ENCODE measurements at places on chromosomes 7 and 10. TPM values are rescaled to one million over a fixed set of nuclear protein-coding genes. Genes with fewer than 3 reads are reported as not detected.

GRCh38 chr7:88866265-88866863 is 70.8 kb upstream of the TEX47 start:
- H3K27me3 ChIP-seq, result peaks cover 4% of the 10 kb centered on the region
- no peak for DNase-seq
- no peaks in the 10 kb centered on the region for H3K4me1 ChIP-seq
- no peak overlapping the region for H3K27ac ChIP-seq
- no peak overlapping the region for H3K4me3 ChIP-seq

The CCDC7 gene
- 8.9 TPM for total RNA-seq

- H3K27ac ChIP-seq, result no peak overlapping the region
- H3K4me1 ChIP-seq, result peaks cover 11% of the 10 kb centered on the region
- no peak overlapping the region for H3K4me3 ChIP-seq
- H3K36me3 ChIP-seq, result no peaks in the 10 kb centered on the region
- H3K27me3 ChIP-seq, result no peaks in the 10 kb centered on the region
Measured at GRCh38 chr10:69467928-69468750, 16.9 kb downstream of the TSPAN15 start.

- no peak for DNase-seq
- H3K27ac ChIP-seq, result no peak overlapping the region
- H3K27me3 ChIP-seq, result peaks cover 25% of the 10 kb centered on the region
- no peaks in the 10 kb centered on the region for H3K4me1 ChIP-seq
Measured at GRCh38 chr7:114759347-114760062, 162.4 kb upstream of the MDFIC start.

The INSYN2A gene
- not detected for total RNA-seq

- peaks cover 17% of the 10 kb centered on the region for H3K4me1 ChIP-seq
- H3K27ac ChIP-seq, result no peak overlapping the region
- H3K36me3 ChIP-seq, result peaks cover 4% of the 10 kb centered on the region
- no peak for DNase-seq
Measured at GRCh38 chr7:11170175-11170574, 196.5 kb downstream of the PHF14 start.

GRCh38 chr7:100053215-100053614 is 3.6 kb downstream of the ZSCAN21 start:
- peak; percentile 56 for DNase-seq
- H3K27me3 ChIP-seq, result no peaks in the 10 kb centered on the region
- H3K4me1 ChIP-seq, result peaks cover 16% of the 10 kb centered on the region
- peaks cover 6% of the 10 kb centered on the region for H3K36me3 ChIP-seq
- H3K27ac ChIP-seq, result no peak overlapping the region
- H3K4me3 ChIP-seq, result no peak overlapping the region

GRCh38 chr10:119209035-119209735 is 1.8 kb downstream of the GRK5 start:
- peaks cover 5% of the 10 kb centered on the region for H3K36me3 ChIP-seq
- H3K4me3 ChIP-seq, result peak overlapping the region; percentile 85
- no peaks in the 10 kb centered on the region for H3K27me3 ChIP-seq

- H3K27ac ChIP-seq, result no peak overlapping the region
- DNase-seq, result no peak
- peaks cover 2% of the 10 kb centered on the region for H3K27me3 ChIP-seq
- no peak overlapping the region for H3K4me3 ChIP-seq
Measured at GRCh38 chr7:115356139-115356746, 434.3 kb downstream of the MDFIC start.

DNA sequence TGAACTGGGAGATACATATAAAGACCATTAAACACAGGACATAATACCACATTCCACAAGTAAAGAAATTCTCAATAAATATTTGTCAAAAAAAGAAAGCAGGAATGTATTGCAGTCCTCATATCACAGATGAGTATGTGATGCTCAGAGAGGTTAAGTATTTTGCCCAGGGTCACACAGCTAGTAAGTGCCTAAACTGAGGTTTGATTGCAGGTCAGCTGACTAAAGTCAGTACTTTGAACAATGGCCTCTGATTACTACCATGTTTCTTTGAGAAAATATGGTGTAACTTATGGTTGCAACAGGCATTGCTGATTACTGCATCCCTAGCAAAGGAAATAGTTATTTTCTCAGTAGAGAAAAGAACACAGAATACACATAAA is 267.1 kb downstream of the ELMO1 start:
- H3K4me1 ChIP-seq, result peaks cover 7% of the 10 kb centered on the region
- H3K27ac ChIP-seq, result no peak overlapping the region
- no peak for DNase-seq
- no peak overlapping the region for H3K4me3 ChIP-seq
- H3K27me3 ChIP-seq, result no peaks in the 10 kb centered on the region
- peaks cover 26% of the 10 kb centered on the region for H3K36me3 ChIP-seq

The SPDYE1 gene
- not detected for total RNA-seq

The C10orf62 gene
- total RNA-seq, result not detected

DNA sequence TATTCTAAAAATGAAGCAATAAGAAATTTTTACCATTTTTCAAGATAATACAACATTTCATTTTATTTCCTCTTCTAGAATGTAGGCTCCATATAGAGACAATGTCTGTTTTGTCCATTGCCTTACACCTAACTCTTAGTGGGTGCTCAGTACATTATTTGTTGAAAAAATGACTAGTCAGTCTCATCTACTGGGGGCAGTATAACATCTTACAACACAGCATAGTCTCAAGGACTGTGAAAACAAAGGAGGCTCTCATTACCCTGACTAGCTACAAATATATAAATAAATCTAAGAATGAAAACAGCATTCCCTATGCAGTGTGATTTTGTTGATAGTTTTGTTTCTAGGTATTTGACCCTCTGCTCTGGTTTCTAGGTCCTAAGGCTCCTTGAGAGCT is 11.6 kb downstream of the CRPPA start:
- H3K27ac ChIP-seq, result no peak overlapping the region
- H3K27me3 ChIP-seq, result no peaks in the 10 kb centered on the region
- DNase-seq, result no peak
- H3K4me1 ChIP-seq, result no peaks in the 10 kb centered on the region
- H3K36me3 ChIP-seq, result no peaks in the 10 kb centered on the region

- no peak overlapping the region for H3K27ac ChIP-seq
- DNase-seq, result no peak
- H3K4me3 ChIP-seq, result no peak overlapping the region
- no peaks in the 10 kb centered on the region for H3K4me1 ChIP-seq
- H3K27me3 ChIP-seq, result peaks cover 22% of the 10 kb centered on the region
- H3K36me3 ChIP-seq, result no peaks in the 10 kb centered on the region
Measured at GRCh38 chr10:99266383-99266782, 30.7 kb upstream of the HPSE2 start.

- H3K27ac ChIP-seq, result peak overlapping the region; percentile 96
- peak; percentile 92 for DNase-seq
- no peaks in the 10 kb centered on the region for H3K27me3 ChIP-seq
- H3K4me1 ChIP-seq, result peaks cover 73% of the 10 kb centered on the region
- H3K4me3 ChIP-seq, result peak overlapping the region; percentile 85
Measured at GRCh38 chr10:5293691-5294550, 70.8 kb upstream of the UCN3 start.

The MMP21 gene
- total RNA-seq, result not detected

DNA sequence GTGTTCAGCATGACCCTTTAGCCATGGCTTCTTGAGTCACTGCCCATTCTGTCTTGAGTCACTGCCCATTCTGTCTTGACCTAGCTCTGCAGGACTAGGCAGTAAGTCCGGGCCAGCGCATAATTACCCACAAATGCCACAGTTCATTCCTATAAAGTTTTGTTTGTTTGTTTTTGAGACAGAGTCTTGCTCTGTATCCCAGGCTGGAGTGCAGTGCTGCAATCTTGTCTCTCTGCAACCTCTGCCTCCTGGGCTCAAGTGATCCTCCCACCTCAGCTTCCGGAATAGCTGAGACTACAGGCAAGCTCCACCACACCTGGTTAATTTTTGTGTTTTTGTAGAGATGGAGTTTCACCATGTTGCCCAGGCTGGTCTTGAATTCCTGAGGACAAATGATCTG is 32.7 kb upstream of the TARP start:
- no peak overlapping the region for H3K27ac ChIP-seq
- H3K36me3 ChIP-seq, result no peaks in the 10 kb centered on the region
- no peak for DNase-seq
- no peak overlapping the region for H3K4me3 ChIP-seq

DNA sequence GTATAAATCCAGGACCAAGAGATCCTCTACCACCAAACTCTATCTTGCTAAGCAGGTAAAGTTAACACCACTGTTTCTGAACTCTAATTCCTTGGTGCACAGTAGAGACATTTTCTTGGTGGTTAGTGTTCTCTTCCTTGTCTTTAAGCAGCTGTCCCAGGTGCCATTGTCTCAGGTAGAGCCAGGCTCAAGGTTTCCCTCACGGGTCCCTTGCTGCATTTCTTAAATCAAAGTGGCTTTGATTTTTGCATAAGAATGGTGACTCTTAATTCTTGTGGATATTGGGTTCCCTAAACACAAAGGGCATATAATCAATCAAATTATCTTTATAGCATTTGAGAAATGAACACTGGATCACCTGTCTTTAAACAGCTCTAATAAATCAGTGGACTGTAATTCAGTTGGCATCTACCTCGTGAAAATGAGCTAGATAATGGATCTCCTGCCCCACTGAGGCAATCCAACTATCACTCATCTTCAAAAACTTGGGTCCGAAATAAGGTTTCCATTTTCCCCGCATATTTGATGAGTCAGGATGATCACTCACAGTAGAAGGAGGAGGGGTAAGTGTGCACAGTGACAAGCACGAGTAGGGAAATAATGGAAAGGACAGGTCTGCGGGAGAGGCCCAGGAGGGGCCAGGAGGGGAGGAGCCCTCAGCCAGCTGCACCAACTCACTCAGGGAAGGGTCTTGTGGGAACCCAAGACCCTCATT is 2.4 kb downstream of the ABCC2 start:
- peaks cover 5% of the 10 kb centered on the region for H3K36me3 ChIP-seq
- H3K4me1 ChIP-seq, result peaks cover 2% of the 10 kb centered on the region
- DNase-seq, result no peak

DNA sequence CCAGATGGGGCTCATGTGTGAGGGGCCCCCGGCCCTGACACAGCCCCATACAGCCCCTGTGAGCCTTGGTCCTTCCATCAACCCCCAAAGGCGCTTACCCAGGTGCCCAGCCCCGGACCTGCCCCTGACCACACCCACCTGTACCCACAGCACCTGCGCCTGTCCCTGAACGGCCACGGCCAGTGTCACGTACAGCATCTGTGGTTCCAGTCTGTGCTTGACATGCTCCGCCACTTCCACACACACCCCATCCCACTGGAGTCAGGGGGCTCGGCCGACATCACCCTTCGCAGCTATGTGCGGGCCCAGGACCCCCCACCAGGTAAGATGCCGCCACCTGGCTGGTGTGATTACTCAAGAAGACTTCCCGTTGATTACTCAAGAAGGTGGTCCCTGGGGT is 33.5 kb downstream of the SH2B2 start:
- H3K4me3 ChIP-seq, result no peak overlapping the region
- no peaks in the 10 kb centered on the region for H3K27me3 ChIP-seq
- DNase-seq, result no peak
- H3K27ac ChIP-seq, result no peak overlapping the region
- no peaks in the 10 kb centered on the region for H3K36me3 ChIP-seq

DNA sequence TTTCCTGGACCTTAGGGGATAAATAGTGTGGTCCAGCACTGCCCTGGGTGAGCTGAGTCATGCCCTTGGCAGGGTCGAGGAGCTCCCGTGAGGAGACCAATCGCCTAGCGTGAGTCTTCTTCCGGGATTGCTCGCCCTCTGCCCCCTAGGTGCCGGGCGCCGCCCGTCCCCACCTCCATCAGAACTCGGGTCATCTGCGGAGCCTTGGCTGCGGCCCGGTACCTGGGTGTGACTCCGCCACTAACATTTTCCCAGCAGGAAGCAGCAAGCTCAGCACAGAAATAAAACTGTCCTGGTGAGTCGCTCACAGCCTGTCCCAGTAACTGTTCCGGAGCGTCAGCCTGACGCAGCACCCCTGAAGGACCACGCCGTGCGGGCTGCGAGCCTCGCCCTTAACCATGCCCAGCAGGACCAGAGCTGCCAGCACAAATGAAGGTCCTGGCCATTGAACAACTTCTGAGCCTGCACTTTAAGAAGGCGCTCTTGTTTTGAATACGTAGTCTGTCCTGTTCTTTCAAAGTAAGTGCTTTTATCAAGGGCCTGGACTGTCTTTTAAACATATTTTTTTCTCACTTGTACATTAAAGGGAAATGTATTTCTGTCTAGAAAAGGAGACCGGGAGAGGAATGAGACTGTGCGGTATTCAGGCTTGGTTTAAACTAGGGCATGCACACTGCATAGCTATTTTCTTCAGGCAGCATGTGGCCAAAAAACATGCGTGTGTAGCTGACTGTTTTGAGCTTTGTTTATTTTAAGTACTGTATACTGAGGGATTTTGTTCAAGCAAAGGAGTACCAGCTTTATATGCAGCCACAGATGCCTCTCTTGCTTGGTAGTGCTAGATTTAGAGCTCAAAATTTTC is 136.7 kb downstream of the HECW1 start:
- H3K27me3 ChIP-seq, result peaks cover 7% of the 10 kb centered on the region
- H3K4me1 ChIP-seq, result no peaks in the 10 kb centered on the region
- H3K36me3 ChIP-seq, result no peaks in the 10 kb centered on the region
- no peak for DNase-seq
- H3K4me3 ChIP-seq, result no peak overlapping the region

The SFMBT2 gene
- total RNA-seq, result 21.5 TPM

DNA sequence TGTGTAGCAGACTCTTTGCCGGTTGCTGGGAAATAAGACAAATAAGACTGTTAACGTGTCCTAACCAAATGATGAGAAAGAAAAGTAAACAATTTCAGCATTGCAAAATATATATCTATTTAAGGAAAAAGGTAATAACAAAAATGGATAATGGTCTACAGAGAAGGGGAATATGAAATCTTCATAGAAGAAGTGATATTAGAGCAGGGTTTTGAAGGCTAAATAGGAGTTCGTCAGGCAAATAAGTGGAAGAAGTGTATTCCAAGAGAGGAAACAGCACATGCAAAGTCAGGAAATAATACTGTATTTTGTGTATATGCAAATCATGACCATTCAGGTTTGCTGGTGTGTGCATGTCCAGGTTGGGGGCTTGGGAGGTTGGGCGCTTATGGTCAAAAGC is 55.3 kb upstream of the OSBPL3 start:
- no peaks in the 10 kb centered on the region for H3K27me3 ChIP-seq
- H3K36me3 ChIP-seq, result no peaks in the 10 kb centered on the region
- no peak overlapping the region for H3K4me3 ChIP-seq
- peaks cover 7% of the 10 kb centered on the region for H3K4me1 ChIP-seq
- H3K27ac ChIP-seq, result no peak overlapping the region
- no peak for DNase-seq

GRCh38 chr10:111323389-111323966 is 246.6 kb downstream of the ADRA2A start:
- no peaks in the 10 kb centered on the region for H3K4me1 ChIP-seq
- H3K27ac ChIP-seq, result no peak overlapping the region
- DNase-seq, result no peak
- no peak overlapping the region for H3K4me3 ChIP-seq

Data from activated naive CD4-positive, alpha-beta T cell treated with anti-CD3 and anti-CD28 coated beads for 36 hours (primary cell).